ENCODE measurements at places on chromosomes 3 and 15. TPM values are rescaled to one million over a fixed set of nuclear protein-coding genes. Genes with fewer than 3 reads are reported as not detected.
A peak's percentile ranks its signal among the peaks of the same experiment; 100 is the strongest.

GRCh38 chr3:110296885-110297284 is 774.7 kb upstream of the NECTIN3 start:
- peaks cover 3% of the 10 kb centered on the region for H3K36me3 ChIP-seq
- H3K4me3 ChIP-seq, result no peak overlapping the region
- no peak for DNase-seq
- no peak overlapping the region for H3K27ac ChIP-seq
- no peaks in the 10 kb centered on the region for H3K27me3 ChIP-seq

- DNase-seq, result no peak
- no peak overlapping the region for H3K27ac ChIP-seq
- H3K4me3 ChIP-seq, result no peak overlapping the region
- peaks cover 2% of the 10 kb centered on the region for H3K4me1 ChIP-seq
- peaks cover 20% of the 10 kb centered on the region for H3K36me3 ChIP-seq
- H3K27me3 ChIP-seq, result no peaks in the 10 kb centered on the region
Measured at GRCh38 chr3:52216585-52217408, 8.6 kb downstream of the TLR9 start.

GRCh38 chr3:66490984-66491383 is 9.8 kb downstream of the LRIG1 start:
- no peaks in the 10 kb centered on the region for H3K36me3 ChIP-seq
- DNase-seq, result no peak
- H3K27me3 ChIP-seq, result no peaks in the 10 kb centered on the region
- peak overlapping the region; percentile 70 for H3K27ac ChIP-seq

- peak overlapping the region; percentile 47 for H3K27ac ChIP-seq
- H3K4me3 ChIP-seq, result no peak overlapping the region
- no peaks in the 10 kb centered on the region for H3K36me3 ChIP-seq
Measured at GRCh38 chr3:72273615-72274014, 488.7 kb upstream of the PROK2 start.

GRCh38 chr3:12985148-12985547 is 88.1 kb downstream of the IQSEC1 start:
- H3K27ac ChIP-seq, result no peak overlapping the region
- H3K27me3 ChIP-seq, result peaks cover 6% of the 10 kb centered on the region
- no peak overlapping the region for H3K4me3 ChIP-seq
- peaks cover 3% of the 10 kb centered on the region for H3K36me3 ChIP-seq
- DNase-seq, result no peak

GRCh38 chr3:13524979-13525669 is 23.8 kb upstream of the FBLN2 start:
- no peak overlapping the region for H3K27ac ChIP-seq
- H3K4me1 ChIP-seq, result no peaks in the 10 kb centered on the region
- peaks cover 11% of the 10 kb centered on the region for H3K27me3 ChIP-seq
- no peak for DNase-seq
- H3K4me3 ChIP-seq, result no peak overlapping the region

DNA sequence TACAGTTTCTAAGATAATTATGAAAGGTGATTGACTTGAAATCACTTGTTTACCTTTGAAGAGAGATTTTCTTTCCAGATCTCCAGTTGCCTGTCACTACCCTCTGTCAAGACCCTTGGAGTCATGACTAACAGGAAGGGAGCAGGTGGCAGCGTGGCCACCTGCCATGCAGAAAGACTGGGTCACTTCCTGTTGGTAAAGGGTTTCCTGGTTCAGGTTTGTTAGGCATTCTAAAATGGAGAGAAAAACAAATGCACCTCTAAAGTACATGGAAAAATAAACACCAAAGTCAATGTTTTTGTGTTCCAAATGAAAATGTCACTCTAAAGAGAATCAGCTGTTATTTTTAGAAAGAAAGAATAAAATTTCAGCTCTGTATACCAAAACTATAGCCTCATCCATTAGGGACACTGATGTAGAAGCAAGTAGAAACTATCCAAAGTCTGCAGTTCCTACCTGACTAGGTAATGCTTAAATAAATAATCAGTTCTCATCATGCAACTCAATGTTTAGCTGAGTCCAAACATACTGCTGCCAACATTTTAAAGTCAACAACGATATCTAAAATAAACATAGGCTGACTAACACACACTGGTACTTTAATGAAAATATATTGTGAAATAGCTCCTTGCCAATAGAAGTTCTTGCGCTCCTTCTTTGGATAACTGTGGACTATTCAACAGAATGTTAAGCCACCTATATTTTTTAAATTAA is 23.9 kb upstream of the TM4SF1 start:
- no peaks in the 10 kb centered on the region for H3K36me3 ChIP-seq
- H3K27ac ChIP-seq, result peak overlapping the region; percentile 79
- H3K27me3 ChIP-seq, result no peaks in the 10 kb centered on the region
- H3K4me1 ChIP-seq, result peaks cover 30% of the 10 kb centered on the region
- DNase-seq, result no peak

DNA sequence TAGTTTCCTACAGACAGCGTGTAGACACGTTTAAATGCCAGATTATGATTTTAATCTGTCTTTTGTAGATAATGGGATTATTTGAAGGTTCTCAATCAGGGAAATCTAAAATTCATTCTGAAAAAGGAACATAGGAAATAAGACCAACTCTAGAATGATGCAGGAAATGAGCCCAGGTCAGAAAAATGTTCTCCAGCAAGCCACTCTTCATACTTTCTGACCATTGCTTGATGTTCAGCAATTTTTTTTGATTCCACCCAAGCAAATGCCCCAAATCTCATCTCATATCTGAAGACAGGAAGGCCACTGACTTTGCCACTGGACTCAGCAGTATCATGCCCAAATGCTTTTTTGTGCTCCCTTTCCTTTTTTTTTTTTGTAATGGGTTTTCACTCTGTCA is 373.4 kb downstream of the LPP start:
- no peaks in the 10 kb centered on the region for H3K27me3 ChIP-seq
- peaks cover 10% of the 10 kb centered on the region for H3K4me1 ChIP-seq
- no peak overlapping the region for H3K27ac ChIP-seq

DNA sequence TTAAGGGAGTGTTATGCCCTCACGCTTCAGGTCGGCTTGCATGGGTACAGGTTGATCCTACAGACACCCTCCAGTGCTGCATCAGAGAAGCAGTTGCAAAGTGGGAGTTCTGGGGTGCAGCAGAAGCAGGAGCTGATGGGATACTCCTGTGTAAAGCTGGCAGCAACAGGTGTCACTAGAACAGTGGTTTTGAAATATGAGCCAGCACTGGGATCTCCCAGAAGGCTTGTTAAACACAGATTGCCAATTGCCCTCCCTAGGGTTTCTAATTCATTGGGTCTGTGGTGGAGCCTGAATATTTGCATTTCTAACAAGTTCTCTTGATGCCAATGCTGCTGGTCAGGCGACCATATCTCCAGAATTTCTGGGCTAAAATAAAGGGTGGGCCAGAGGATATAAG is 350.4 kb downstream of the CLSTN2 start:
- DNase-seq, result no peak
- no peak overlapping the region for H3K27ac ChIP-seq
- H3K4me1 ChIP-seq, result no peaks in the 10 kb centered on the region
- H3K4me3 ChIP-seq, result no peak overlapping the region

DNA sequence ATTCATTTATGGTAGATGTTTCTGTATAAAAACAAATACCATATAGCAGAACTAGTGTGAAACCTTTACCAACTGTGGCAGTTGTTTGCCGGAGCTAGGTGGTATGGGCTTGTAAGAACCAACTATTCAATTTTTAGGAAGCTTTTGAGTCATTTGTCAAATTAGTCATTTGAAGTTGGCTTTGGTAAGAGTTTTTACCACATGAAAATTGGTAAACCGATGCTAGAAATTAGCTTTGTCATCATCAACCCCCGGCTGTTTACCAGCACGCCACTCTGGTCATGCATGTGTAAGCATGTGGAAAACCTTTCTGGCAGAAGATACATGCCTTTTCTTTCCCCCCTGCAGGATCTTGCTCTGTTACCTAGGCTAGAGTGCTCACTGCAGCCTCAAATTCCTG is 63.3 kb downstream of the IL1RAP start:
- no peak overlapping the region for H3K27ac ChIP-seq
- H3K27me3 ChIP-seq, result no peaks in the 10 kb centered on the region
- H3K4me3 ChIP-seq, result no peak overlapping the region
- DNase-seq, result no peak

DNA sequence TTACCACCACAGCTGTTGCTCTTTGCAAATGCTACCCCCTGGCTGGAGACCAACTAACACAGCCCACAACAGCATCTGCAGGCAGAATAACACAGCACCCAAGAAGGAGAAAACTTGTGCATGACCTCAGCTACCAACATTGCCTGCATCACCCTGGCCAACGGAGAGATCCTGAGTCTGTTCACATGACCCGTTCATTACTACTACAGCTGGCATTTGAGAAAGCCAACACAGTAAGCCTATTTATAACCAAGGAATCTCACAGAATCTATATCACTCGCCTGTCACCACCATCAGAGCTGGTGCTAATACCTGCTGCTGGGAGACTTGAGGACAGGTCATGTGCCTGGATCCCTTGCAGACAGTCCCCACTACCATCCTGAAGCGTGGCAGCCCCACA is 215.2 kb downstream of the POLQ start:
- DNase-seq, result no peak
- H3K27me3 ChIP-seq, result no peaks in the 10 kb centered on the region
- H3K27ac ChIP-seq, result no peak overlapping the region
- no peaks in the 10 kb centered on the region for H3K4me1 ChIP-seq
- H3K36me3 ChIP-seq, result no peaks in the 10 kb centered on the region
- H3K4me3 ChIP-seq, result no peak overlapping the region

GRCh38 chr3:107543666-107544065 is 20.9 kb downstream of the BBX start:
- no peak overlapping the region for H3K4me3 ChIP-seq
- H3K27me3 ChIP-seq, result no peaks in the 10 kb centered on the region
- H3K4me1 ChIP-seq, result no peaks in the 10 kb centered on the region
- peaks cover 2% of the 10 kb centered on the region for H3K36me3 ChIP-seq

GRCh38 chr3:74106925-74107324 is 482.2 kb upstream of the PDZRN3 start:
- H3K27me3 ChIP-seq, result no peaks in the 10 kb centered on the region
- no peak overlapping the region for H3K4me3 ChIP-seq
- H3K27ac ChIP-seq, result no peak overlapping the region
- H3K36me3 ChIP-seq, result no peaks in the 10 kb centered on the region

- H3K4me3 ChIP-seq, result peak overlapping the region; percentile 76
- no peak for DNase-seq
- H3K27me3 ChIP-seq, result peaks cover 9% of the 10 kb centered on the region
Measured at GRCh38 chr3:53845103-53845880, 927 bp downstream of the CHDH start.

DNA sequence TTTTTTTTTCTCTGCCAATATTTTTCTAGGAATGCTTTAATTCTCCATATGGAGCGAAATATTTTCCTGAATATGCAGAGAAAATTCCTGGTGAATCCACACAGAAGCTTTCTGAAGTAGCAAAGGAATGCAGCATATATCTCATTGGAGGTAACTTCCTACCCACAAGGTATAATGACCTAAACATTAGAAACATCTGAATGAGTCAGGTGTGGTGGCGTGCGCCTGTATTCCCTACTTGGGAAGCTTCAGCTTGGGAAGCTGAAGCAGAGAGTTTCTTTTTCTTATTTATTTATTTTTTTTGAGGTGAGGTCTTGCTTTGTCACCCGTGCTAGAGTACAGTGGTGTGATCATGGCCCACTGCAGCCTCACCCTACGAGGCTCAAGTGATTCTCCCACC is 5.2 kb downstream of the NIT2 start:
- H3K36me3 ChIP-seq, result peaks cover 16% of the 10 kb centered on the region
- H3K4me3 ChIP-seq, result no peak overlapping the region
- H3K27ac ChIP-seq, result no peak overlapping the region

DNA sequence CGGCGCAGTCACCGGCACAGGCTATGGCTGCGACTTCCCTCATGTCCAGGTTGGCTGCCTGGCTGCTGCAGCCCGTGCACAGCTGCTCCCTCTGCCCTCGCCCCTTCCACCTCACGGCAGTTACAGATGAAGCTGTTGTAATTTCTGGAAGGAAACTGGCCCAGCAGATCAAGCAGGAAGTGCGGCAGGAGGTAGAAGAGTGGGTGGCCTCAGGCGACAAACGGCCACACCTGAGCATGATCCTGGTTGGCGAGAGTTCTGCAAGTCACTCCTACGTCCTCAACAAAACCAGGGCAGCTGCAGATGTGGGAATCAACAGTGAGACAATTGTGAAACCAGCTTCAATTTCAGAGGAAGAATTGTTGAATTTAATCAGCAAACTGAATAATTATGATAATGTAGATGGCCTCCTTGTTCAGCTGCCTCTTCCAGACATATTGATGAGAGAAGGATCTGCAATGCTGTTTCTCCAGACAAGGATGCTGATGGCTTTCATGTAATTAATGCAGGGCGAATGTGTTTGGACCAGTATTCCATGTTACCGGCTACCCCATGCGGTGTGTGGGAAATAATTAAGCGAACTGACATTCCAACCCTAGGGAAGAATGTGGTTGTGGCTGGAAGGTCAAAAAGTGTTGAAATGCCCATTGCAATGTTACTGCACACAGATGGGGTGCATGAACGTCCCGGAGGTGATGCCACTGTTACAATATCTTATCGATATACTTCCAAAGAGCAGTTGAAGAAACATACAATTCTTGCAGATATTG is 13.2 kb upstream of the GNB4 start:
- peaks cover 1% of the 10 kb centered on the region for H3K4me1 ChIP-seq
- H3K36me3 ChIP-seq, result no peaks in the 10 kb centered on the region
- H3K4me3 ChIP-seq, result no peak overlapping the region
- peaks cover 2% of the 10 kb centered on the region for H3K27me3 ChIP-seq

GRCh38 chr15:35886765-35887164 is 340.8 kb upstream of the DPH6 start:
- no peaks in the 10 kb centered on the region for H3K36me3 ChIP-seq
- no peak overlapping the region for H3K4me3 ChIP-seq
- H3K4me1 ChIP-seq, result no peaks in the 10 kb centered on the region
- DNase-seq, result no peak
- H3K27ac ChIP-seq, result no peak overlapping the region

DNA sequence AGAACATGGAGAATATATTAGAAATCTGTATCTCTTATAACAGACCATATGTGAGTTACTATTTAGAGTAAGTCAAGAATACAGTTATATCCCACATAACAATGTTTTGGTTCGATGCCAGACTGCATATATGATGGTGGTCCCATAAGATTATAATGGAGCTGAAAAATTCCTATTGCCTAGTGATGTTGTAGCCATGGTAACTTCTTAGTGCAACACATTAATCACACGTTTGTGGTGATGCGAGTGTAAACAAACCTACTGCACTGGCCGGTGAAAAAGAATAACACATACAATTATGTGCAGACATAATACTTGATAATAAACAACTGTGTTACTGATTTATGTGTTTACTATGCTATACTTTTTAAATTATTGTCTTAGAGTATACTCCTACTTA is 69.8 kb upstream of the MNS1 start:
- H3K36me3 ChIP-seq, result no peaks in the 10 kb centered on the region
- no peak overlapping the region for H3K4me3 ChIP-seq
- no peaks in the 10 kb centered on the region for H3K27me3 ChIP-seq
- DNase-seq, result no peak

Gene GOLGA6B
- total RNA-seq, result not detected

Gene STRIT1
- total RNA-seq, result not detected

Gene ADGRG7
- total RNA-seq, result 1.4 TPM

Gene CIDEC
- total RNA-seq, result not detected

Gene COLQ
- 9.2 TPM for total RNA-seq

Gene POLR2H
- 89.3 TPM for total RNA-seq

Gene KCNMB2
- not detected for total RNA-seq

Gene GOLGA6L7
- total RNA-seq, result not detected

Gene TRIM42
- not detected for total RNA-seq

Gene CCDC9B
- total RNA-seq, result 0.11 TPM

Gene CCR1
- 0.11 TPM for total RNA-seq

Gene INKA1
- total RNA-seq, result not detected

Gene RHOV
- 4.4 TPM for total RNA-seq
